Activated CD8-positive, alpha-beta T cell treated with anti-CD3 and anti-CD28 coated beads, Interleukin-2, amount 10 ng/mL, durations not matched to agents 7 days and 5 days (primary cell): ENCODE measurements at places on chromosomes 16 and 17. TPM values are rescaled to one million over a fixed set of nuclear protein-coding genes. Genes with fewer than 3 reads are reported as not detected.

GRCh38 chr16:49644145-49644463, 211.8 kb downstream of the ZNF423 start:
- DNase-seq = no peak

TMEM100 gene
- not detected for total RNA-seq

GRCh38 chr17:65559461-65559803, 2.0 kb downstream of the AXIN2 start:
- no peak for DNase-seq

DNA sequence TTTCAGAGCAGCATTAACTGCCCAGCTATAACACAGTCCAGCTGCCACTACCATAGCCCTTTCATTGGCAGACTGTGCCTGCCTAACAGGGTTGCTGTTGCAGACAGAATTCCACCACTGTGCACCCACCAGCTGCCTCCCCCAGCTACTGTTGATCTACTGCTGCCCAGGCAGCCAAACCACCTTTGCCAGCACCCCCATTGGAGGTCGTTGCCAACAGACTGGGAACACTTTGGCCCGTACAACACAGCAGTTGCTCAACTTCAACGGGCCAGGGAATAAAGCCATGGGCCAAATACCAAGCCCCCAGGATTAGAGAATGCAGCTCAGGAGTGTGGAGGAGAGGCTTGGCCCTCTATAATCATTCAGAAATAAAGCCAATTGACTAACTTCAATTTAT, 473.6 kb downstream of the CDH11 start:
- no peak for DNase-seq

GRCh38 chr16:56673921-56674320, 4.3 kb downstream of the MT1H start:
- peak; percentile 51 for DNase-seq

APOH gene
- not detected for total RNA-seq

- DNase-seq = peak; percentile 16
Measured at GRCh38 chr17:59811209-59811608, 81.5 kb downstream of the TUBD1 start.

NUP93 gene
- total RNA-seq = 143 TPM

- no peak for DNase-seq
Measured at GRCh38 chr16:67858500-67858899, 11.0 kb upstream of the CENPT start.

CEP112 gene
- 2.3 TPM for total RNA-seq

DNA sequence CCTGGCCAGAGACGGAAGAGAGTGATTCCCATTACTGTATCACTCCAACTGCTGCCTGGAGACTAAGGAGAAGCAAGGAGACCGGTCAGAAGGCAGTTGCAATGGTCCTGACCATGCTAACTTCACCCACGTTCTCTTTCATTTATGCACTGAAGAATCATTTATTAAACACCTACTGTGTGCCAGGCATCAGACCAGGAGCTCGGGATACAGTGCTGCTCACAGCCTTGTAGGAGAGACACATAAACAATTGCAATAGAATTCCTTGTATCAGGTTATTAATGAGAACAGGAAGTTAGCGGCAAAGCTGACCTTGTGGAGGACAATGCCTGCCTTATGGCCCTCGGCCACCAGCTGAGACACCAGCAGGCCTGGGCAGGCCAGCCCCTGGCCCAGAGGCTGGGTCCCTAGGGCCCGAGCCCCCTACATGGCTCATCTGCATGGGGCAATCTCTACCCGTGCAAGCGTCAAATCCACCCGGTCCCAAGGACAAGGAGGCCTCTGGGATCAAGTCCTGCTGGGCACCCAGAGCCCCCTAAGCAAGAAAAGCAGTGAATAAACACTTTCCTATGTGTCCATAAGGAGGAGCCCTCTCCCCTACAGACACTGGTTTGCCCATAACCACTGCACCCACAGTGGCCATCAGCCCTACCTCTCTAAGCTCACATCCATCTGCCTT, 8.6 kb upstream of the ENPP7 start:
- no peak for DNase-seq

GRCh38 chr16:20598832-20599469, 22.8 kb upstream of the ACSM2B start:
- no peak for DNase-seq

VWA3A gene
- total RNA-seq = 0.18 TPM

DNA sequence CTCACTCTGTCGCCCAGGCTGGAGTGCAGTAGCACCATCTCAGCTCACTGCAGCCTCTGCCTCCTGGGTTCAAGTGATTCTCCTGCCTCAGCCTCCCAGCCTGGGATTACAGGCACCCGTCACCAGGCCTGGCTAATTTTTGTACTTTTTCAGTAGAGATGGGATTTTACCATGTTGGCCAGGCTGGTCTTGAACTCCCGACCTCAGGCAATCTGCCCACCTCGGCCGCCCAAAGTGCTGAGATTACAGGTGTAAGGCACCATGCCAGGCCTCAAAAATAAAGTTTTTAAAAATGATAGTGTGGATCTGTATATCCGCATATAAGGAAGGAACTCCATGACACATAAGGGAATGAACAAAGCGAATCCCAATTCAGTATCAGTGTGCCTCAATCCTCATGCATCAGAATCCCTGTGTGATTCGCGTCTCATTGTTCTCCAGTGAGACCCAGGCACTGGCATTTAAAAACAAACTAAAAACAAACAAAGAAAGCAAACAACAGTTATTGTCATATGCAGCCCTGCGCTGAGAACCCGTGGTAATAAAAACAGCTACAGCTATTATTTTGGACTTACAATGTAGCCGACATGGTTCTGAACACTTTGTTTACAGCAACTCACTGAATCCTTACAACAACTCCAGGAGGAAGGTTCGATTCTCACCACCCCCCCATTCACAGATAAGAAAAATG, 54.1 kb upstream of the CREBBP start:
- DNase-seq = no peak

DNA sequence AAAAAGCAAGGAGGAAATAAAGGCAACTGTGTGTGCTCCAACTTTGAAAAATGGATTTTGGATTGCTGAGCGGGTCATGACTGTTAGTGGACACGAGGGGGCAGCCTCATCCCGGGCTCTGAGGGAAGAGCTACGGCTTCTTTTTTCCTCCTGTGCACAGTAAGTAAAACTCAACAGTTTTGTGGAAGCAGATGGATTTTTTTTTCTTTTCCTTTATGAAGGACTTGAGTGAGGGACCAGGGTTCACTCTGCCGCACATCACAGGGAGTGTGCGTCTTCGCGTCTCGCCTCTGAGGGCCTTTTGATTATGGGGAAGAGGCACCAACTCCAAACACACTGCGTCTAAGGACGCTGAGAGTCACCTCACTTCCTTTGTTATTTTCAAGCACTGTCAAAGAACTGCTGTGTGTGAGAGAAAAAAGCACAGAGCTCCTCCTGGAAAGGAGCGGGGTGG, 80.3 kb upstream of the GOT2 start:
- peak; percentile 50 for DNase-seq

KCNJ16 gene
- not detected for total RNA-seq

NKD1 gene
- 0.26 TPM for total RNA-seq

- no peak for DNase-seq
Measured at GRCh38 chr17:63702721-63703015, 2.7 kb upstream of the LIMD2 start.

GRCh38 chr17:79126139-79126538, 51.5 kb downstream of the ENGASE start:
- DNase-seq = no peak

GRCh38 chr16:19940195-19940594, 55.5 kb upstream of the GPRC5B start:
- DNase-seq = no peak

DNA sequence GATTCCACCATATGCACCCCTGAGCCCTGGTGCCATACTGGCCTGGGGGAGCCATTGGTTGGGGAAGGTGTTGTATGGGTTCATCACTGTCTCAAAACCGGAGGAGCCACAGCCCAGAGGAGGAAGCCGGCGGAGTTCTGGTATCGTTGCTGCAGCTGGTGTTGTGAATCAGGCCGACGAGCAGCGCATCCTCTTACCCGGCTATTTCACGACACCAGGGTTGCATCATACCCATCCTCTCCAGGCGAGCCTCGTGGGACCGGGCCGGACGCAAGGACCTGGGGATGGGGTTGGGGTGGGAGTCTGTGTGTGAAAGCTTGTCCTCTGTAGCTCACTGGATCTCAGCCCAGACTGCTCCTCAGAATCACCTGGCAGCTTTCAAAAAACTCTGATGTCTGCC, 6.6 kb upstream of the SLC12A3 start:
- no peak for DNase-seq

DNA sequence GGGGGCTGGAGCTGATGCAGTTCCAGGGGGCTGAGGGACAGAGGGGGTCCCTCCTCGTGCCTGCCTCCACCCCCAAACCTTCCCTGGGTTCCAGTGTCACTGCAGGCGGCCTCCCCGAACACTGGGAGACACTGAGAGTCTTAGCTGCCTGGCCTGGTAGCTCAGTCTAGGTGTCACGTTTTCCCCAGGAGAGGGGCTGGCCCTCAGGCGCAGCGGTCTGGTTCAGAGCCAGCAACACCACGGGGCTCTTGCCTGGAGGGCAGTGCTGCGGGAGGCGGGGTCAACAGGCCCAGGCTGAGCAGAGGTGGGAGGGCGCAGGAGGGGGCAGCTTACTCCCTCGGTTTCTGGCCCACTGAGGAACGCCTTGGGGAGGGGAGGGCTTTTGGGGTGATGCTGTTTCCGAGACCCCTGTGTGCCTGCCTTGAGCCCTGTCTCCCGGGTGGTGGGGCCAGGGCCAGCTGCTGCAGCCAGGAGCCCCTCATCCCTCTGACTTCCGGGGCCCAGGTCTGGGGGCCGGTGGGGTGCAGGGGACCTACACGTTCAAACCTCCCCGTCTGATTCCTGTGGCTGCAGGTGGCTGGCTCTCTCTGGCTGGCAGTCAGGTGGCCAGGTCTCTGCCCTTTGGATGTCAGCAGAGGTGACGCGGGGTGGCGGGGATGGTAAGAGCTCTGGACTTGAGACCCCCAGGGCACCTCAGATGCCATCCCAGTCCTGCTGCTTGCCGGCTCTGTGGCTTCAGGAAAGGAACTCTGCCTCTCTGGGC, 89.3 kb upstream of the GSE1 start:
- DNase-seq = no peak

DNA sequence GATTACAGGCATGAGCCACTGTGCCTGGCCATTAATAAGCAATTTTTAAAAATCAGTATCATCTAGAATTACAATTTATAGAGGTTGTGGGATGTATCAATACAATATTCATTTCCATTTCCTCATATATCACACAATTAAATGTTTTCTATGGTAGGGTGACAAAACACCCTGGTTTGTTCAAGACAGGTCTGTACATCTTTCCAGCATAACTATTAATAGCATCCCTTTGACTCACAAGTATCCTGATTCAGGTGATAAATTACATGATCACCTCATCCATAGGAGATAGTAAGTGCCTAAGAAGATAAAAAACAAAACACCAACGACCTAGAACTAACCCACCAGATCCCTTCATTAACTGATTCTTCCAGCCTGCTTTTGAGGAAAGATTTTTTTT, 13.1 kb downstream of the COIL start:
- DNase-seq = no peak

DNA sequence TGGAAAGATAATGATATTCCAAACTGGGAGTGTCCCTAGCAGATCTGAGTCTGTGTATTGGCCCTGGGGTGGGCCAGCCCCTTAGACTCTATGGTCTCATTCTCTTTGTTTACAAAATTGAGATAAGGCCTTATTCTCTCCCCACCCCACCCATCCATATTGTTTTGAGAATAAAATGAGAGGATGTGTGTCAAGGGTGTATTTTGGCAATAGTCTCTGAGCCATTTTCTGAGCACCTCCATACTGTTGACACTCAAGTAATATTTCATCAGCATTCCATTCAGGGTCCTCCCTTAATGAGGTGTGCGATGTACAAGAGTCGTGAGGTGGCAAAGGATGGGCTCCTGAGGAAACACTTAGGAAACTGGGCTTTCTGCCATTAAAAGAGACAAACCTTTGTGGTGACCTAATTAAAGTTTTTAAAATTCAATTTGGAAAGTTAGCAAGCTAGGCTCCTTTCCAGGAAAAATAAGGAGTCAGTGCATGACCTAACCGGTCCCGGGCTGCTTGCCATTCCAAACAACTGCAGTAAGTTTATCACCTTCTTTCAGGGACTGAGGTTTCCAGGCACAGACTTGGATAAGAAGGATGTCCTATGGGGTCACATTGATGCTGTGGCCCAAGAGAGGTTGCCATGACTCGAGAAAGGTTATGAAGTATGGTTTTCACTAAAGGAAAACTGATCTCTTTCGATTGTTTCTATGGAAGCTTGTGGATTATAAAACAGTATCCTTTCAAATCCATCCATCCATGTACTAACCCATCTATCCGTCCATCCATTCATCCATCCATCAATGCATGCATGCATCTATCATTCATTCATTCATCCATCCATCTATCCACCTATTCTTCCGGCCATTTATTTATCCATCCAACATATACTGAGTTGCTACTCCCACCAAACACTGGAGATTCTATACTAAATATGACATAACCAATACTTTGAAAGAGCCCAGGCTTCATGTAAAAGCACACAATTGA, 443.3 kb downstream of the UTP18 start:
- no peak for DNase-seq

GRCh38 chr17:11935734-11936406, 61.4 kb downstream of the ZNF18 start:
- DNase-seq = peak; percentile 31

DNA sequence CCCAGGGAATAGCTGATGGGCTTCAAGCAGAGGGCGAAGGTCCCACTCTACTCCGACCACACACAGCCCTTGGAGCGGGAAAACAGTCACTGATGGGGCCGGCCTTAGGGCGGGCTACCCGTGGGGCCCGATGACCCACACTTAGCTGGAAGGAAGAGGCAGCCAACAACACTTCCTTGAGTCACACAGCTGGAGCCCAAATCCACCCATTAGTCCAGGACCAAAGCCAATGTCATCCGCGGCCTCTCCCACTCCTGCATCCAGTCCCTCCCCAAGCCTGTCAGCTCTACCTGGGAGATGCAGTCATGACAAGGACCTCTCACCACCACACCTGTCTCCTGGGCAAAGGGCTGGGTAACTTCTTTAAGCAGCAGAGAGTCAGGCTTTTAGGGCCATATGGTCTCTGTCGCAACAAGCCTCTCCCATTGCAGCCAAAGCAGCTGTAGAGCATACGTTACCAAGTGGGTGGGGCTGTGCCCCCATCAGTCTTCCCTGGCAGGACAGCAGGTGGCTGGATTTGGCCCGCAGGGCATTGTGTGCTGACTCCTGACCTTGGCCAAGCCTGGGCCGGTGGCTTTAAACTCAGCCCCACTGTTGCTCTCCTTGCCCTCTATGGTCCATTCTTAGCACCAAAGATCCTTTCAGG, 110.7 kb downstream of the SOCS1 start:
- no peak for DNase-seq

- DNase-seq = no peak
Measured at GRCh38 chr16:48003206-48003907, 152.4 kb downstream of the ABCC12 start.

RTN4RL1 gene
- 0.10 TPM for total RNA-seq

GRCh38 chr16:25481636-25482035, 210.1 kb upstream of the HS3ST4 start:
- no peak for DNase-seq

G6PC1 gene
- not detected for total RNA-seq

KRT12 gene
- not detected for total RNA-seq

DNA sequence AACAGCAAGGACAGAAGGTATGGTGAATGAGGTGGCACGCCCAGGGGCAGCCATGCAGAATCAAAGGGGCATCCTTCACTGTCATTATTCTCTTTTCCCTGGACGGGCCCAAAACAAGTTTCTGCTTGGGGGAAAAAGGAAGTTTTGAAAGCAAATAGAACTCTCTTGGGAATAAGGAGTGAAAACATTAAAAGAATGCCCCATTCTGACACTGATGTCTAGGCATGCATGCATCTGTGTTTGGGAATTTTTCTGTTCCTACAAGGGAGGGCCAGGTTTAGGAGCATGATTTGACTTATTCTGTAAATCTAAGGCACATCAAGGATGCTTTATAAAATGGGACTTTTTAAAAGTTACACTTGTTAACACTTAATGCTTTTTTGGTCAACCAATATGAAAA, 34.3 kb upstream of the SLC12A3 start:
- DNase-seq = no peak

DNAAF8 gene
- 0.39 TPM for total RNA-seq
